ENCODE measurements at places on chromosomes 5 and 9.

DNA sequence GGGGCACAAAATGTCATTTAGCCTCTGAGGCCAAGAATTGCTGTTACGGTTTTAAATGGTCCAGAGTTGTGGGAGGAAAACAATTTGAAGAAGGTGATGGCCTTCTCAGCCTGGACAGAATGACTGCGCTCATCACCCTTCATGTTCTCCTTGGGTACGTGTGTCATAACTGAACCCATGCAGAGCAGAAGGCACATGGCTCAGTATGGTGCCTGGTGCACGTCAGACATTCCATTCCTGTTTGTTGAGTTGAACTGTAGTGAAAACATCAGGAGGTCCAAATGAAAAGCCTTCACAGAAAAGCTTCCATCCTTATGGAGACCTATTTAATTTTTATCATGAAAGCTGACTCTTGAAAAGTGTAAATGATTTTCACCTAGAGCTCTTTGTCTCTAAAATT, 133.2 kb downstream of the CFAP90 start:
- no peak for DNase-seq

DNA sequence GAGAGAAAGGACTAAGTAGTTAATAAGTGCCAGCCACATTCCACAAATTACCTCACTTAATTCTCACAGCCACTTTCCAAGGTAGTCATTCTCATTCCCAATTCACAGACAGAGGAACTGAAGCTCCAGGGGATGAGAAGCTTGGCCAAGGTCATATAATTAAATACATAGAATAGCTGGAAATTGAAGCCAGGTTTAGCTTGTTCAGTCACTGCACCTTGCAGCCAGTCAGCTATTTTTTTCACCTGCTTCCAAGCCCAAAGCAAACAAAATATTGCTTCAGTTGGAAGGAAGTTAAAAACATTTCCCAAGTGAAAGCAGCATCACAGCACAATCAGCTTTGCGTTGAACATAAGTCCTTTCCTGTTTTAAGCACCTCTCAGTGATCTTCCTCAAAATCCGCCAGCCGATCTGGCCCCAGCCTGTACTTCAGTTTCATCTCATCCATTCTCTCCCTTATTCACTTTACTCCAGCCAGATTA, 4.8 kb downstream of the ALDH1A1 start:
- DNase-seq: peak; percentile 30

DNA sequence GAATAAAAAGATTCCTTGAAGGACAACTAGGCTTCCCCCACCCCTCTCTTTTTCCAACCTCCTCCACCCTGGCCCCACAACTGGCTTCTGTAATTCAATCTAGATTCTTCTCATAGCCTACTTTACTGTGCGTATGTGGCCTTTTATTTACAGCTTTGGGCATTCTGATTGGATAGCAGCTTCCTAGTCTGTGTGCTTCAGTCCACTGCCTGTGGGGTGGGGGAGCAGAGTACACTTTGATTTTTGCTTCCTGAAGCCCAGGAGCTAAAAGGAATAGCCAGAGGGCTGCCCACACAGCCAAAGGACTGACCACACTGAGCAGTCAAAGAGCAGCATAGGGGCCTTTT, 30.4 kb downstream of the RUSC2 start:
- no peak for DNase-seq

DNA sequence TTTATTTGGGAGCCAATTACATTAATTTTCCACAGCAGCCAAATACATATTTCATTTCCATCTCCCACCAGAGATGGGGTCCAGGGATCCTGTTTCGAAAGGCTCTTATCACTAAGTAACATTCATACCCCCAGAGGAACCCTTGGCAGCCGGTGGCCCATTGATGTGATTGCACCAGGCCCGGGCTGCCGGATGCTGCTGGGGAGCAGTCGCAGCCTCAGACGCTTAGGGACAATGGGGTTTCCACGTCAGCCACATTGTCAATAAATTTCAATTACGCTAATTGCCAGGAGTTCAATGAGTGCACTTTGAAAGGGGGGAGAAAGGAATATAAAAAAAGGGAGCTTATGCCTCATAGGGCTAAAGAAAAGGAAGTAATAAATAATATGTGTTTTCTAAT, 478.8 kb upstream of the ADAMTS16 start:
- no peak for DNase-seq

DNA sequence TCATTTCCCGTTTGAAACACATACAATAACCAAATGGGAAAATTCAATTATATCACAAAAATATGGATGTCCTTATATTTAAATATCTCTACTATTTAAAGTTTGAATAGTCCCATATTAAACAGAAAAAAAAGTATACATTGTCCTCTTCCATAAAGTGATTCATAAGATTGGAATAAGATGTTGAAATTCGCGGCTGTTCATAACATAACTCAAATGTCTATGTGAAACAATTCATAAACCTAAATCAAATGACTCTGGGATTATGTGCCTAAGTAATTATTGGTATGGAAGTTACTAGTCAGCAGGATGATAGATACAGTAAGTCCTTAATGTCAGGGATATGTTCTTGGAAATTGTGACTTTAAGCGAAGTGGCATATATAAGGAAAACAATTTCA, 3.9 kb upstream of the EFNA5 start:
- DNase-seq: no peak

DNA sequence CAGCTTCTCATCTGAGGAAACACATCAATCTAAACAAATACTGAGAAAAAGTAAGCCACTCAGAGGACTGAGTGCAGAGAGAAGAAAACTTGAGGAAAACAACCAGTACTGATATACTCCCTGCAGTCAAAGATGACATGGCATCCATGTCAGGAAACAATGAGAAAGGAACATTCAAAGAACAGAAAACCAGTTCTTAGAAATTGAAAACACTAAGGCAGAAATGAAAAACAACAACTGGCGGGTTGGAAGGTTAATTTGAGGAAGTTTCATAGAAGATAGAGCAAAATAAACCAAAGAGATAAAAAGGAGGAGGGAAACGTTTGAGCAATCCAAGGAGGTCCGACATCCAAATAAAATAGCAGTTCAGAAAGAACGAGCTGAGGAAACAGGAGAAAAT, 475.2 kb downstream of the HINT1 start:
- DNase-seq: no peak

DNA sequence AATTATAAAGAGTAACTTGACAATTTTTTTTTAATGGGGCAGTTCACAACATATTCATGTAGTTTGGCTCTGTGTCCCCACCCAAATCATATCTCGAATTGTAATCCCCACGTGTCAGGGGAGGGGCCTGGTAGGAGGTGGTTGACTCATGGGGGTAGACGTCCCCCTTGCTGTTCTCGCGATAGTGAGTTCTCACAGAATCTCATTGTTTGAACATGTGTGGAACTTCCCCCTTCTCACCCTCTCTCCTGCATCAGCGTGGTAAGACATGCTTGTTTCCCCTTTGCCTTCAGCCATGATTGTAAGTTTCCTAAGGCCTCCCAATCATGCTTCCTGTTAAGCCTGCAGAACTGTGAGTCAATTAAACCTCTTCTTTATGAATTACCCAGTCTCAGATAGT, 40.7 kb downstream of the FBXW11 start:
- no peak for DNase-seq

DNA sequence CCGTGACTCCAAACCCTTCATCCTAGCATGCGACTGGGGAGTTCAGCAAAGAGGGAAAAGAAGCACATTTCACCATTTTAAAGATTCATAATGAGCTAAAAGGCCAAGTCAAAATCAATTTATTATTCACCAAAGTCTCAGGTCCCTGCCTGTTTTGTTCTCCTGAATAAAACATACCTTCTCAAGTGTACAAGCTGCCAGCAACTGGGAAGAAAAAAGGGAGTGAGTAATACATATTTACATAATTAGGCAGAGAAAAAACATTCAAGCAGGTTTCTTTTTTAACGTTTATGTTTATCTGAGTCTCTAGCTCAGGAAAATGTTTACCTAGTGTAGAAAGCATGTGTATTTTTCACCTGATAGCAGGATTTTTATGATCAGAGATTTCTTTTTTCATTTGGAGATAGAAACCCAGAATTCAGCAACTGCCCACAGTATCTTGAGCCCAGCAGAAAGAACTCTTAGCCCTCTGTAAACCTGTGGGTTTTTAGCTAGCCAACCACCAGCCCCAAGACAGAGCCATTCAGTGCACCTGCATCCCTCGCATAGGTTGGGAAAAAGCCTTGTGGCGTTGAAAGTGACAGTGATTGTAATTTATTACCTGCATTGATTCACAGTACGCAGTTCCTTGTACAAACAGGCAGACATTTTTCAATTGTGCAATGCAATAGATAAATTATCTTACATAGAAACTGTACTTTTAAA, 117.9 kb upstream of the GRIA1 start:
- DNase-seq: peak; percentile 15

GRCh38 chr9:71079451-71079850, 42.0 kb downstream of the TRPM3 start:
- no peak for DNase-seq

DNA sequence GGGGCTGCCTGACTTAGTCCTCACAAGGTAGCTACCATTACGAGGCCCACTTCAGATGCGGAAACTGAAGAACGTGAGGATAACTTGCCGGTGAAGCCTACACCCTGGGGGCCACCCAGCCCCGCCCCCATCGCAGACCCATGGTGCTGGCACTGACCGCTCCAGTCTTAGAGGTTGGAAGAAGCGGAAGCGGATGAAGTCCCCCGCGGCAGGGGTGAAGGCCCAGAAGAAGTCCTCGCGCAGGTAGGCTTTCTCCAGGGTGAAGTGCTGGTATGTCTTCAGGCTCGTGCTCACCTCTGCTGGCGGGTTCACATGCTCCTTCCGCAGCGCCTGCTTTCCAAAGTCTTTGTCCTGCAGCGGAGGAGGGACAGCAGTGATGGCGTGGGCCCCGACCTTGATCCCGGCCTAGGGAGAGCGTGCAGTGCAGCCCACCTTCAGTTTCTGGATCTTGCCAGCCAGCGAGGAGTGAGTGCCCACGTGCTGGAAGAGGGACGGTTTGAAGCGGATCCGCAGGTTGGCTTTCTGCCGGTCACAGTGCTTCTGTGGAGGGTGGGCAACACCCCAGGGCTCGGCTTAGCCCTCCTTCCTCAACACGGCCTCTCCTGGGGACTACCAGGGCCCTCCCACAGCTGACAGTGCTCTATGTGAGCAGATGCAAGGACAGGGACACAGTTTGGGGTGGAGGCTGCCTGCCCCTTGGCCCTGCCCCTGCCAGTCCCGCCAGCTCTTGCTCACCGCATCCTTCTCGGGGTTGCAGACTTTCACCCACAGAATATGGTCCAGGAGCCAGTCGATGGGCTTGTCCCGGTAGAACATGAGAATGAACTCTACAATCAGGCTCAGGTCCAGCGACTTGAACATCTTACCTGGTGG, 5.2 kb downstream of the LTC4S start:
- DNase-seq: no peak

GRCh38 chr5:40572391-40572790, 107.3 kb upstream of the PTGER4 start:
- no peak for DNase-seq

GRCh38 chr9:91914404-91914803, 35.6 kb downstream of the ROR2 start:
- DNase-seq: no peak

- no peak for DNase-seq
Observed at GRCh38 chr9:70534061-70534460, 119.6 kb upstream of the KLF9 start.

- DNase-seq: no peak
Observed at GRCh38 chr5:119385536-119386128, 29.8 kb downstream of the TNFAIP8 start.

DNA sequence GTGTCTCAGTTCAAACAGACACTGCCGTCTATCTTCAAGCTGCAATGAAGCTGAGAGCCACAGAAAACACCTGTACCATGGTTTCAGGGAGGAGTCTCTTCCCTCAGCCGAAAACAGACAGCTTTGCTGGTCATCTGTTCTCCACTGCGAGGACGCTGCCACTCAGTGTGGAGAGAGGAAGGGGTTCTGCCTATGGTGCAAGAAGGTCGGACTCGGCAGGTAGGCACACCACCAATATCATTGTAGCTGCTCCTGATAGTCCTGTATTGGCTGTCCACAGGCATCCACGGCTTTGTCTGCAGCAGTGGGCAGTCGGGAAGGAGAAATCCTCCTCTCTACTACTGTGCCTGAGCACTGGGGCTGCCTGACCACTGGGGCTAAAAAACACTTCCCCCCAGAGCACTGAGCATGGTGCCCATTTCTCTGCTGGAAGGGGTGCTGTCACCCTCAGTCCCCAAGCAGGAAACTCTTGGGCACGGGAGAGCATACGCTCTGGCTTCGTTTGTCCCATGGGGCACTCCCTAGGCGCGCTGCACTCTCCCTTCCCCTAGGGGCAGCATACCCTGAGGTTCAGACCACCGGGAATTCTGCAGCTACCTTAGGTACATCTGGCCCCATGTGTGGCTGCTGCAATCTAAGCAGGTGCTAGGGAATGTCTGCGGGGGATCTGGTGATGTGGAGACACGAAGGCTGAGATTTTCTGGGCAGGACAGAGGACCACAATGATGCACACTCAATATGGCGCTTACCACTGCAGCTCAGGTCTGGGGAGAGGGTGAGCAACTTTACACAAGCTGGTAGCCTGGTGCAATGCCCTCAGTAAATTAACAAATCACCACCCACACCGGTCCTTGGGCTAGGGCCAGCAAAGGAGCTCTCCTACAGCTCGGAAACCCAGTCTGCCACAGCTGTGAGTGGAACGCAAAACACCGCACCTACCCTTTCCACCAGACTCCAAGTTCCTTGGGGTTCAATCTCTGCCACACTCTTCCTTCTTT, 880.9 kb upstream of the SEMA6A start:
- DNase-seq: no peak

DNA sequence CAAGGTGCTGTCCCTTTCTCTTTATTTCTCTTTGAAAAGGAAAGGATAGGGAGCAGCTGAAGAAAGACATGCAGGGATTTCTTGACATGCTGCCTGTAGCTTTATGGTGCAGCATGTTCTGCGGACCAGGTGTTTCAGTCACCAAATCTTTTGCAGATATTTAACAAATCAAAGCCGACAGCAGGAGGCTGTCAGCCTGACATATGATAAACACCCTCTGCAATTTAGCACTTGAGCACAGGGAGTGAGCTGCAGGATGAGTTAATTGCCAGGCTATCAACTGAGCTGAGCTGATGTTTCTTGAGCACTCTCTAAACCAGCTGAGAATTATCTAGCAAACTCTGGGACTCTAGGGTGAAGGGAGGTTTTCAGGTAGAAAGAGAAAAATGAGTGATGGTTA, 212.8 kb upstream of the ATP10B start:
- DNase-seq: no peak

- no peak for DNase-seq
Observed at GRCh38 chr5:160280384-160281095, 31.8 kb downstream of the CCNJL start.

GRCh38 chr9:133963166-133963565, 29.0 kb downstream of the VAV2 start:
- DNase-seq: no peak

GRCh38 chr5:180830253-180831138, 27.9 kb upstream of the MGAT1 start:
- peak; percentile 26 for DNase-seq

- peak; percentile 86 for DNase-seq
Observed at GRCh38 chr9:68669218-68669617, 35.8 kb upstream of the PIP5K1B start.

DNA sequence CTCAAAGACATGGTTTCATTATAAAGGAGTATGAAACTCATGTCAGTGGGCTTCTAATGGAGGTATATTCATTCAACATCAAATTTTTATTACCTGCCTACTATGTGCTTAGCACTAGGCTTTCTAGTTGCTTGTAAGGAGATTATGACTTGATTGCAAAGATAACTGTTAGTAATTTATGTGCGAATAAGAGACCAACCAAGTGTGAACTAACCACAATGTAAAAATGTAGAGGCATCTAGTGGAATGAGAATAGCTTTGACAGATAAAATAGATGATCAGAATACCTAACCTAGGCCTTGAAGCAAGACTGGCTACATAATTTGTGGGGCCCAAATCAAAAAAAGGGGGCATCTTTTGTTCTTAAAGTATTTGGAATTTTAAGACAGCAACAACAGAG, 13.0 kb upstream of the PPP2R2B start:
- DNase-seq: no peak
